Fibroblast of the conjunctiva (primary cell): ENCODE measurements at places on chromosomes 1 and 21.
A peak's percentile ranks its signal among the peaks of the same experiment; 100 is the strongest.

- DNase-seq: no peak
Observed at GRCh38 chr1:185351734-185352466, 34.9 kb upstream of the IVNS1ABP start.

GRCh38 chr1:217553949-217554509 is 76.9 kb downstream of the GPATCH2 start:
- no peak for DNase-seq

DNA sequence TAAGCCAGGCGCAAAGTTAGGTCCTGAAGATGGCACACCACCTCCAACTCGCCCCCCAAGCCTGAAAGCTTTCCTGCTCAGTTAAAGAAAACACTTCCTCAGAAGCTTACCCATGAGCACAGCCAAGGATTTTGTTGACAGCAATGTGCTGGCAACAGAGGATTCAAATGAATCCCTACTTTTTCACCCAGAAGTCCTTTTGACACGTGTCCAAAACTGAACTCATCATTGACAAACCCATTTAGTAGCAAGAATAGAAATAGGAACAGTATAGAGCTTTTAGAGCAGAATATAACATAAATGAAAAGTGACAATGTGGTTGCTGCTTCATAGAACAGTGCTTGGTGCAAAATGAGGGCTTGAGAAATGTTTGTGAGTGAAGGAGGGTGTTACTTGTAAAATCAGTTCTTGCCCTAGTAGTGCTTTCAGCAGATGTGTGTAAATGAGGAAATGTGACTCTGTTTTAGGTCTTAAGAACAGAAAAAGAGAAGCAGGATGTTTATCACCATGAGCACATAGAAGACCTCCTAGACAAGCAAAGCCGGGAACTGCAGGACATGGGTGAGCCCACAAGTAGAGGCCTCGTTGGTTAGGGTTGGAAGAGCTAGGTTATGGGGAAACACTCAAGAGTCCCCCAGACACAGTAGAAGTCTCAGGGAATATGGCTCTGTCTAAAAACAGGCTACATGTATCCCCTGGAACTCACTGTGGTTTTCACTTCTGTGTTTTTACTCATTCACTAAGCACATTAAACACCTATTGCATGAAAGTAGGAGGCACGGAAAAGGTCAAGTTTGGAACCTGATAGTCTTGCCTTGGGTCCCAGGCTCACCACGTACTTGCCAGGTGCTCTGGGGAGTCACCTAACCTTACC is 48.6 kb upstream of the TMEM125 start:
- no peak for DNase-seq

- peak; percentile 67 for DNase-seq
Observed at GRCh38 chr1:113759333-113760101, at the start of gene PHTF1. Gene PHTF1 (minus strand): TSS chr1:113759486. CDS start chr1:113758703, 783 bp downstream.

- DNase-seq: peak; percentile 53
Observed at GRCh38 chr1:243596431-243597062, 253.5 kb downstream of the AKT3 start.

- peak; percentile 62 for DNase-seq
Observed at GRCh38 chr1:224427346-224427745, 7.3 kb downstream of the WDR26 start.

GRCh38 chr1:172952516-172952915 is 98.2 kb downstream of the TNFSF18 start:
- DNase-seq: no peak

- no peak for DNase-seq
Observed at GRCh38 chr1:112938210-112938609, 17.8 kb downstream of the SLC16A1 start.

DNA sequence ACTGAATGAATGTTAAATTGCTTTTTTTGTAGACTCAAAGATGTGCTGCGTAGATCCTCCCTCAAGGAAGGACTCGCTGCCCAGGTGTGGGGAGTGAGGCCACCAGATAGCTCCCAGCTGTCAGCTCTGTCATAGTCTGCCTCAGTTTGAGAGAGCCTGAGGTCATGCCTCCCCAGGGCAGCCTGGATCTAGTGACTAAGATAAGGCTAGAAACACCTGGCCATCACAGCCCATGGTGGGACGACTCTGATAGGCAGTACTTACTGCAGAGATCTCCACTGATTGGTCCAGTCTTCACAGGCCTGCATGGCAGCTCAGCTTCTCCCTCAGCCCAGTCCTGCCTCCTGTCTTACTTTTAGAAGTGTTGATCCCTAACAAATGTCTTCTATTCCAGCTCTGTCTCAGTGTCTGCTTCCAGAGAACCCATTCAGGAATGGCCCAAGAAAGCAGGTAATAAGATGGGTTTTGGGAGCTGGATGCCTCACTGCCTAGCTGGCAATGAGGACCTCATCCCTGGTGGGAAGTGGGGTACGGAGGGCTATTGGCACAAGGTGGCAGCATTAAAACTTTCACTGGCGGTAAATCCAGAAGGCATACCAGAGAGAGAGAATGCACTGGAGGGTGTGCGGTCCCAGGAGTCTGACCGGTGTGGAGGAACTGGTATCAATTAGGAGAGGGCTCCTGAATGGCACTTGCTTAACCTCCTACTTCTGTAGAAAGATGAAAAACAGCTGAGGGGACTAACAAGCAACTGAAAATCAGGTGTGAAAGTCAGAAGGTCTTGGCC is 55.3 kb upstream of the GPR37L1 start:
- DNase-seq: no peak

- DNase-seq: no peak
Observed at GRCh38 chr21:27260728-27261127, 293.8 kb upstream of the ADAMTS5 start.

GRCh38 chr21:42548687-42549406 is 35.2 kb downstream of the SLC37A1 start:
- no peak for DNase-seq

- DNase-seq: no peak
Observed at GRCh38 chr21:19850157-19850556, 1148.1 kb upstream of the NCAM2 start.

GRCh38 chr1:9404117-9404914 is 111.6 kb downstream of the SPSB1 start:
- no peak for DNase-seq

DNA sequence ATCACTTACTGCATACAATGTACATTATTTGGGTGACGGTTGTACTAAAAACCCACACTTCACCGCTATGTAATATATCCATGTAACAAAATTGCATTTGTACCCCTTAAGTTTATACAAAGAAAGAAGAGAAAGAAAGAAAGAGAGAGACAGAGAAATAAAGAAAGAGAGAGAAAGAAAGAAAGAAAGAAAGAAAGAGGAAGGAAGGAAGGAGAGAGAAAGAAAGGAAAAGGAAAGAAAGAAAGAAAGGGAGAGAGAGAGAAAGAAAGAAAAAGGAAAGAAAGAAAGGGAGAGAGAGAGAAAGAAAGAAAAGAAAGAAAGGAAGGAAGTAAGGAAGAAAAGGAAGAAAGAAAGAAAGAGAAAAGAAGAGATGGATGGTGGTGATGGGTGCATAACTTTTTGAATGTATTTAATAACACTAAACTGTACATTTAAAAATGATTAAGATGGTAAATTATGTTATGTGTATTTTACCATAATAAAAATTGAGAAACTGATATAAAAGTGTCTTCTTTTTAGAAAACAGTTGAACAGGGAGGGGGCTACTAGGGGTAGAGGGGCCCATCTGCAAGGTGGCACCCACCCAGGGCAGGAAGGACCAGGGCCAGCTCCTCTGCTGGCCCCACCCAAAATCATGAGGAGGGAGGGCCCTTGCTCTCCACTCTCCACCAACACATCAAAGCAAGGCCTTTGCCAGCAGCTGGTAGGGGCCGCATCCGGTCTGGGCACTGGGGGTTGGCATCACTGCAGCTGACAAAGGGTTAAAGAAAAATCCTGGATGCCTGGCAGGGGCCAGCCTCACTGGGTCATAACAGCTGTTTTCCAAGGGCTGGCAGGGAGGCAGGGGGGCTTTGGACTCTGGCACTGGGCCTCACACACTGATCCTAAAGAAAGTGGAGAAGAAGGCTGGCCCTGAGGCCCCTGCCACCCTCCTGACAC is 153.9 kb upstream of the EDN2 start:
- no peak for DNase-seq

DNA sequence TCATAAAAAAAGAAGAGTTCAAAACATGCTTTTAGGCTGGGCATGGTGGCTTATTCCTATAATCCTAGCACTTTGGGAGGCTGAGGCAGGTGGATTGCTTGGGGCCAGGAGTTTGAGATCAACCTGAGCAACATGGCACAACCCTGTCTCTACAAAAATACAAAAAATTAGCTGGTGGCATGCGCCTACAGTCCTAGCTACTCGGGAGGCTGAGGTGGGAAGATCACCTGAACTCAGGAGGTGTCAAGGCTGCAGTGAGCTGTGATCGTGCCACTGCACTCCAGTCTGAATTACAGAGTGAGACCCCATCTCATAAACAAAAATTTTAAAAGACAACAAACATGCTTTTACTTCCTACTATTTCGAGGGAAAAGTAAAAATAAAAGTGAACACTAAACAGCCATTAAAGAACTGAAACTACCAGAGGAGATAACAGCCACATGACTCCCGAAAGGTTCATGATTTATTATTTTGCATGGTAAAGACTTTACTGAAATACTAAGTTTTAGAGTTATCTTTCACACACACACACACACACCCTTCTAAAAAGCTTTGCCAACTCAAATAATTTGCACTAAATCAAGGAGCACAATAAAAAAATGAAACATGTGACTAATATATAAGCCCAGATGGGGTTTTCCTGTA is 48.1 kb downstream of the USP1 start:
- no peak for DNase-seq

DNA sequence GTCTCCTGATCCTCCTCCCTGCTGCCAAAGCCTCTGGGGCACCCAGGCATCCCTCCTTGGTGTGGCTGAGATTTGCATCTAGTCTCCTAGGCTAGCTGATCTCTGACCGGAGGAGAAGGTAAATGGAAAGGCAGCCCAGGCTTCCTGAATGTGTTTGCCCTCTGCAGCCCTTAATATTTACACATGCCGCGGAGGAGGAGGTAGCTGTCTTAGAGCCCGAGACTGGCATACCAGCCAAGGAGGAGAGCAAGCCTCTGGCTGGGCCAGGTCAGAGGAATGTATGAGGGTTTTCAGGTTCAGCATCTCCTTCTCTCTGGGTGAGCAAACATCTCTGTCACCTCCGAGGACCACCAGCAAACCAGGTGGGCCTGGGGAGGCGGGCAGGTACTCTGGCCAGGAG is 86.0 kb upstream of the GRIK3 start:
- no peak for DNase-seq

- no peak for DNase-seq
Observed at GRCh38 chr21:43864313-43864961, 586 bp upstream of the AGPAT3 start.

DNA sequence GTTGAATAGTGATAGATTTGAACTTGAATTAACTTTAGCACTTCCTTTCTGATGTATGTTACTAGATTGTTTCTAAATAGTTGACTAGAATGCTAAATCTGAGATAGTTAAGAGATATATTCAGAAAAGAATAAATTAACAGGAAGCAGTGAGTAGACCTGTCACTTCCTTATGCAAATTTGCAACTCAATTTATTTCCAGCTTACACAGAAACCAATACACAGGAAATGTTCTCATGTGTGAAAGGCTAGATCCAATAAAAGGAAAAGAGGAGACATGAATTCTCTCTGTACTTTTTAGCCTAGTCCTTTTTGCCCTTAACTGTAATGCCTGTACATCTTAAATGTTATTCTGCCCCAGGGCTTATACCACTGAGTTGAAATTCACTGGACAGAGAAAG is 522.3 kb downstream of the COL11A1 start:
- DNase-seq: no peak

DNA sequence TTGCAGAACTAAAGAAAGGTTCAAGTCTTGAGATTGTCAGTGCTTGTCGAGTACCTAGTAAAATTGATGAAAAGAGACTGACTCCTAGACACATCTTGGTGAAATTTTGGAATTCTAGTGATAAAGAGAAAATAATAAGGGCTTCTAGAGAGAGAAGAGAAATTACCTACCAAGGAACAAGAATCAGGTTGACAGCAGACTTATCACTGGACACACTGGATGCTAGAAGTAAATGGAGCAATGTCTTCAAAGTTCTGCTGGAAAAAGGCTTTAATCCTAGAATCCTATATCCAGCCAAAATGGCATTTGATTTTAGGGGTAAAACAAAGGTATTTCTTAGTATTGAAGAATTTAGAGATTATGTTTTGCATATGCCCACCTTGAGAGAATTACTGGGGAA is 16.3 kb downstream of the L1TD1 start:
- DNase-seq: no peak

- no peak for DNase-seq
Observed at GRCh38 chr1:52305417-52306226, 60.4 kb downstream of the CC2D1B start.

GRCh38 chr1:7558041-7558461 is 213.0 kb upstream of the VAMP3 start:
- no peak for DNase-seq

DNA sequence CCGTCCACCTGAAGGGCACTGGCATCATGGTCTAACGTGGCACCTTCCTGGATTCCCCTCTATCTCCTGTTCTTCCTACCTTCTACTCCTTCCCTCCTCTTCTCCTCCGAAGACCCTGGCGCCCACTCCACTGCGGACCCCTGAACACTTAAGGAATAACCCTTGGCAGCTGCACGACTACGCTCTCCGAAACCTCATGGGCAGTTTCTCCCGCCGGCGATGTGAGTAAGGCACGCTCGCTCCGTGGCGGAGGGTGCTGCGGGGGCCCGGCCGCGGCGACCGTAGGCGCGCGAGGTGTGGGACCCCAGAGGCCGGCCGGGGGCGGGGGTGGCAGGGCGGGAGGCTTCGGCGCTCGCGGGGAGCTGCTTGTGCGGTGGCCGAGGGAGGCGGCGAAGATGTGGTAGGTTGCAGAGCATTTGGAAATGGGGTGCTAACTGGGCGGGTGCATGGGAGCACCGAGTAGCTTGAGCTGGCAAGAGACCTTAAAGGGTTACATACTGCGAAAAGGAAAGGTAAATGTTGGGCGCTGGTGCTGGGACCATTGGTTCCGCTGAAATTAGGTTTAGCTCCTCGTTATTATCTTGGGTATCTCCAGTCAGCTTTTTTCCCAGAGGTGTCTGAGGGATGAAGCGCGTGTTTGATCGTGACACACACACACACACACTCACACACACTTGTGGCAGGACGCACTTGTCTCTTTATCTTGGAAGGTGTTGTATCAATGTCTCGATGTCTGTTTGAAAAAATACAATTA is 876 bp downstream of the LRRC7 start:
- DNase-seq: no peak

GRCh38 chr1:210374600-210374953 is 45.9 kb downstream of the HHAT start:
- no peak for DNase-seq

GRCh38 chr1:23215291-23215690 is 2.0 kb downstream of the HTR1D start:
- DNase-seq: no peak
